ENCODE measurements at places on chromosomes 4 and X.

DNA sequence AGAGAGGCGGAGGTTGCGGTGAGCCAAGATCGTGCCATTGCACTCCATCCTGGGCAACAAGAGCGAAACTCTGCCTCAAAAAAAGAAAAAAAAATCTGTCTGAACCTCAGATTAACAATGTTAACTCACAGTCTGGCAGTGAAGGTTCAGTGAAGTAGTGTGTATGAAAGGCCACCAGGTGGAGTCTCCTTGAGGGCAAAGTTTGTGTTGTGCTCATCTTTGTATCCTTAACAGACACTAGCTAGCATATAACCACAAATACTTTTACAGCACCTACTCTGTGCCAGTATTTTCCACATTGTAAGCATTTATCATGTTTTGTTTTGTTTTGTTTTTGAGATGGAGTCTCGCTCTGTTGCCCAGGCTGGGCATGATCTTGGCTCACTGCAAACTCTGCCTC is 46.0 kb upstream of the MGST2 start:
- no peak for DNase-seq

GRCh38 chr4:173288296-173288695 is 45.9 kb downstream of the HMGB2 start:
- peak; percentile 66 for DNase-seq

GRCh38 chrX:72125331-72126047 is 6.2 kb downstream of the RTL5 start:
- DNase-seq = no peak

GRCh38 chr4:48483006-48483776 is at the start of gene SLC10A4:
Gene SLC10A4, plus strand, starts transcription at chr4:48483343. Its CDS starts 219 bp downstream, at chr4:48483562.
- no peak for DNase-seq

DNA sequence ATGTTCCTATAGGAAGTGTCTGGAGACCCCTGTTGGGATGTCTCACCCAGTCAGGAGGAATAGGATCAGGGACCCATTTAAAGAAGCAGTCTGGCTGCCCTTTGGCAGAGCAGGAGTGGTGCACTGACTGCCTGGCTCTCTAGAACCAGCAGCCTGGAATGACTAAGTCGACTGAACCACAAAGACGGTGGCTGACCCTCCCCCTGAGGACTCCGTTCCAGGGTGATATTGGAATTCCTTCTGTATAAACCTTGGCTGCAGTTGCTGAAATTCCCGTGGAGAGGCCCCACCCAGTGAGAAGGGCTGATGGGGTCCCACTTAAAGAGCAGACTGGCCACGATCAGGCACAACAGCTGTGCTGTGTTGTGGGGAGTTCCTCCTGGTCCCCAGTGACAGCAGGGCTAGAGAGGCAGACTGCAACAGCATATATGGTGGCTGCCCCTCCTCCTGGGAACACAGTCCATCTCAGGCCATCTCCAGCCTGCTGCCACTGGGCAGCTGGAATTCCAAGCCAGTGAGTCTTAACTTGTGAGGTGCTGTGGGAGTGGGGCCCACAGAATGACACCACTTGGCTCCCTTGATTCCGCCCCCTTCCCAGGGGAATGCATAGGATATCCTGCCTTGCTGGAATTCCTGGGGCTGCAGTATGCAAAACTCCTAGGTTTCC is 41.8 kb upstream of the RLIM start:
- no peak for DNase-seq

- DNase-seq = no peak
Observed at GRCh38 chrX:25536307-25536970, 520.7 kb upstream of the ARX start.

Measured in stimulated activated CD4-positive, alpha-beta T cell treated with anti-CD3 and anti-CD28 coated beads, Interleukin-12 subunit alpha, Interleukin-12 subunit beta, amount 100 ng/mL, for 4 hours (primary cell).